ENCODE measurements at places on chromosomes 1 and 21.
A peak's percentile ranks its signal among the peaks of the same experiment; 100 is the strongest.

GRCh38 chr1:50110151-50110550 is 1.4 kb downstream of the ELAVL4 start:
- no peak for DNase-seq

DNA sequence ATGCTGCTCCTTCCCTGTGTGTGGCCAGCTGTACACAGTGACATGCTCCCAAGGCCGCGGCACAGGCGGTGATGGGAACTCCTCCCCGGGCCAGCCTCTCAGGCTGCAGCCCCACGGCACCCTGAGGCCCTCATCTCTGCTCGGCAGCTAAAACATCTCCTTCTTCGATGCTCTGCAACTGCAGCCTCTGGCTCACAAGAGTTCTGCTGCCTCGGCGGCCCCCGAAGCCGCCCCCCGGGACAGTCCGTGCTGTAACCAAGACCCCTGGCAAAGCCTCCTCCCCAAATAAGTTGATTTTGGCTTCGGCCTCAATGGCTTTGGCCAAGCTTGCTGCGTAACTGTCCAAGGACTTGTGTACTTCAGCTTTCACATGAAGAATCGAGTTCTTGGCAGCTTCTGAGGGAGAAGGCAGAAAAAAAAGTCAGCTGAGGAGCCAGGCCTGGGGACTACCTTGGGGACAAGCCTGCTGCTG is 51.3 kb downstream of the GPR161 start:
- no peak for DNase-seq

GRCh38 chr21:42675403-42675802 is 22.0 kb downstream of the PDE9A start:
- DNase-seq, result no peak

DNA sequence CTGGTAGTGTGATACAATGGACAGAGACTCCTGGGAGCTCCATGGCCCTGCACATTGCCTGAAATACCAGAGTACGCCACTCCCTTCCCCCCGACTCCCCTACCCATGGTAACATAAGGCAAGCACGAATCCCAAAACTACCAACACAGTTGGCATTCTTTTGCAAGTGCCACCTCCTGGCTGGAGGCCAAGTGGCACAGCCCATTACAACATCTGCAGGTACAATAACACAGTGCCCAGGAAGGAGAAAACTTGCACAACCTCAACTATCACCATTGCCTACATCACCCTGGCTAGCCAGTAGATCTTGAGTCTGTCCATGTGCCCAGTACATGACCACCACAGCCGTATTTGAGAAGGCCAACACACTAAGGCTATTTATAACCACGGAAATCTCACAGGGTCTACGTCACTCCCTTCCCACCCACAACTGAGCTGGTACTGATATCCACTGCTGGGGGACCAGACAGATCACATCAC is 11.7 kb downstream of the ADAMTS1 start:
- DNase-seq, result no peak

- no peak for DNase-seq
These were observed 7.2 kb upstream of the GNG12 start for GRCh38 chr1:67840449-67840848.

DNA sequence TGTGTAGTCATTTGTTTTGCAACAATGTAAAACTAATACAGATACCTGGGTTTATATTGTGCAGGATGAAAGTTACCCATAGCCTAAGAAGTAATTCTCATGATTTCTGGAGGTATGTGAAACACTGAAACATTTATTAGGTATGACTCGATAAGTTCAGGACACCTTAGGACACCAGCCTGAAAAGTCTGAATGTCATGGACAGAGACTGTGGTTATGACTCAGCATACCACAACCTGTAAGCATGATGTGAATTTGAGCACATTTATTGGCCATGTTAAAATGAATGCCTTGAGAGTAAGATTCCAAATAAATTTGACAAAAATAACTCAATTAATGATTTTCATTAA is 1471.7 kb upstream of the B3GALT2 start:
- DNase-seq, result peak; percentile 5

DNA sequence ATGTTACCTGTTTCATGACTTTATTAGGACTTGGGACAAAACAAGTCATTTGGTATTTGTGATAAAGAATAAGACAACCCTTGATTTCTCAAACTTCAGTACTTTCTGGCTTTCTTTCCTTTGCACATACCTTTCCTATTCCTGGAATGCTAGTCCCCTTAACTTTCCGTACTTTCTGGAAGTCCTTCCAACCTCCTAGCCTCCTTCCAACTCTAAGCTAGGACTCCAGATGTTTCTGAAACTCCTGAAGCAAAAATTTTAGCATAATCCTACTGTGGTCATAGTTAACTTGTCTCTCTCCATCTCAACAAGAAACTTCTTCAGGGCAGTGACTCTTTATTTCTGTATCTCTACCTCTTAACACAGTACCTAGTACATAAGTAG is 19.8 kb upstream of the C1orf105 start:
- DNase-seq, result no peak

DNA sequence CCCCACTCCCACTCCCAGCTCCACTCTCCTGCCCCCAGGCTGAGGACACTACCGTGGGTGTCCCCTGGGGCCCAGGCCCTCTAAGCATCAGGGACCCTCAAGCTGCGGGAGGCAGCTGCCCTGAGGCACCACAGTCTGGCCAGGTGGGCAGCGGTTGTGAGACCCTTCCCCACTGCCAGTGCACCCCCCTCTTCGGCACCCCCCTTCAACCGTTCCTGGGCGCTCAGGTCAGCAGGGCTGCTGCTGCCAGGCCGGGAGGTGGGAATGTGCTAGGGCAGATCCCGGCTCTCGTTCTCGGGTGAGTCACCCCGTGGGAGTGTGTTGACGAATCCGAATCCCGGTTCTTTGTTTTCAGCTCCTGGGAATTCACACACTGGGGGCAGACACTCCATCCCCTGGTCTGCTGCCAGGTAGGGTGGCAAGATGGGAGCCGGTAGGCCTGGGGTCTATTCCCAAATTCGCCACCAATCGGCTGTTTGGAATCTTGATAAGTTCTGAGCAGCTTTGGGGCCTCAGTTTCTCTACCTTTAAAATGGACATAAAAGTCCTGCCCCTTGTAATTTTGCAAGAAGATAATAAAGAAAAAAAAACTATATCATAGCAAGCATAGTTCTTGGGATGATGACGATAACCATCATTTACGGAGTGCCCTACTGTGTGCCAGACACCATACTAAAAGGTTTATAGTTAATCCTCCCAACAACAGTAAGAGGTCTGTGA is 28.5 kb upstream of the CASZ1 start:
- no peak for DNase-seq

DNA sequence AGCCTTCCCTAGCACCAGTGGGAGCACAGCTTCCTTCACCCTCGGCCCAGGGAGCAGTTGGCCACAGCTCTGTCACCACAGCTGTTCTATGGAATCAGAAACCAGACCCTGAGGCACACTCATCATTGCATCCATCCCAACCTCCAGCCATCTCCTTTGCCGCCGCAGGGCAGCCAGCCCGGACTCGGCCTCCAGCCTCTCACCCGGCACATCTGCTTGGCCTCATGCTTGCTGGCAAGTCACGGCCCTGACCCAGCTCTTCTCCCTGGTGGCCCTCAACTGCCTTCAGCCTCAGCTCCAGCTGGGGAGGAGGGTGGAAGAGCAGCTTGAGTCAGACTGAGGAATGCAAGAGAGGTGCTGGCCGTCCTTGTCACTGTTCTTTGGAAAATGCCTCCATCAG is 59.8 kb downstream of the TOR1AIP2 start:
- DNase-seq, result no peak

DNA sequence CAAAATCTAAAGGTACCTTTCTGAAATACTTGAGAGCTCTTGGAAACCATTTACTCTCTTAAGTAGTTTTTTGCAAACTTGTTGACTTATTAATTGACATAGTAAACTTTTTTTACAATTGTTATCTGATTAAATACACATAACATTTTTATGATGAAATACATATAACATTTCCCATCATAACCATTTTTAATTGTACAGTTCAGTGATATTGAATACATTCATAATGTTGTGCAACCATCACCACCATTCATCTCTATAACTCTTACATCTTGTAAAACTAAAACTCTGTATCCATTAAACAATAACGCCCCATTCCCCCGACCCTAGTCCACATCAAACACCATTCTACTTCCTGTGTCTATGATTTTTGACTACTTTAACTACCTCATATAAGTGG is 95.7 kb upstream of the ZNF648 start:
- DNase-seq, result no peak

DNA sequence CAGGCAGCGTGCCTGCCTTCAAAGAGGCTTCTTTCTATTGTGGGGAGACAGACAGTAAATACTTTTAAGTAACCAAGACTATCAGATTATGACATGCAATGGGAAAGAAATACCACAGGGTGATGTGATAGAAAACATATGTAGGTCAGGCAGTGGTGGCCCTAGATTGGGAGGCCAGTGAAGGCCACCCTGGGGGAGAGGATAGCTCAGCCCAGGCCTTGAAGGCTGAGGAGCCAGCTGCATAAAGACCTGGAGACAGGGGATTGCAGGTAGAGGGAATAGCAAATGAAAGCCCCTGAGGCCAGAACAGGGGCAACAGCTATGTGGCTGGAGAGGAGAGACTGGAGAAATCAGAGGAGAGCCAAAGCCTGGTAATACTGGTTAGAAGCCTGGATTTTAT is 4.0 kb downstream of the SOX13 start:
- DNase-seq, result no peak

DNA sequence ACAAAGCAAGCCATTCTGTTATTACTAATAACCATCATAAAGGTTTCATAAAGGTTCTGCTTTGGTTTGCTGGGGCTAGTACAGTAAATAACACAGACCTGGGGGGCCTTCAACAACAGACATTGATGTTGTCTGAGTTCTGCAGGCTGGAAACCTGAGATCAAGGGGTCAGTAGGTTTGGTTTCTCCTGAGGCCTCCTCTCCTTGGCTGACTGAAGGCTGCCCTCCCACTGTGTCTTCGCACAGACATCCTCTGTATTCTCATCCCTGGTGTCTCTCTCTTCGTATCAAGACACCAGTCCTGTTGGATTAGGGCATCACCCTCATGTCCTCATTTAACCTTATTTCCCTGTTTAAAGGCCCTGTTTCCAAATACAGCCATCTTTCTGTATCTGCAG is 37.3 kb downstream of the HUNK start:
- no peak for DNase-seq

- DNase-seq, result no peak
These were observed 81.5 kb downstream of the SYT2 start for GRCh38 chr1:202628646-202629215.

DNA sequence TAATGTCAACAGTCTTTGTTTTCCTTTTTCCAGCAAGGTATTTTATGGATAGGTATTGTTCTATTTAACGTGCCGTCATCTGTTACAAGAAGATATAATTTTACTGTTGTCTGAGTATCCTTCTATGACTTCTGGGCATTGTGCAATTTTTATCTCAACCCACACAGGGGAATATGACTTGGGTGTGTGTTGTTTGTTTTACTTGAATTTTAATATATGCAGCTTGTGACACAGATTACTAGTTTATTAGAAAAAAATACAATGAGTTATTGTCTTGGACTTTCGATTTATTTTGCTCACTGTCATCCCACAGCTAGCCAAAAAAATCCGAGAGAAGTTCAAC is 111.9 kb downstream of the CACHD1 start:
- DNase-seq, result no peak

DNA sequence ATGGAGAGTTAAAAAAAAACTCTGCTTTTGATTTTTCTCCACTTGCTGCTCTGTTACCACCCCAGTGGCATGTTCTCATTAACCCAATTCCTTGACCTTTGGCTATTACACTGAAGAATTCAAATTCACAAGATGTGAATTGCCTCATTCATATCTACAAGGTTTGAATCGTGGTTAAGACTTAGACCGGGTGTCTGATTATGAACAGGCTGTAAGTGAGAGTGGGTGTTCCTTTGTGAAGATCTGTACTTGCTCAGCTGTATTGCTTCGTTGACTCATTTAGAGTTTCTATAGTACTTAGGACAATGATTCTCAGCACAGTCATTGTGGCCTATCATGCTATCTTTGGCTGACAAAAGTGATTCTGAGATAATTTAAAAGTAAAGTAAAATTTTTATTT is 36.4 kb downstream of the DNM3 start:
- peak; percentile 50 for DNase-seq

DNA sequence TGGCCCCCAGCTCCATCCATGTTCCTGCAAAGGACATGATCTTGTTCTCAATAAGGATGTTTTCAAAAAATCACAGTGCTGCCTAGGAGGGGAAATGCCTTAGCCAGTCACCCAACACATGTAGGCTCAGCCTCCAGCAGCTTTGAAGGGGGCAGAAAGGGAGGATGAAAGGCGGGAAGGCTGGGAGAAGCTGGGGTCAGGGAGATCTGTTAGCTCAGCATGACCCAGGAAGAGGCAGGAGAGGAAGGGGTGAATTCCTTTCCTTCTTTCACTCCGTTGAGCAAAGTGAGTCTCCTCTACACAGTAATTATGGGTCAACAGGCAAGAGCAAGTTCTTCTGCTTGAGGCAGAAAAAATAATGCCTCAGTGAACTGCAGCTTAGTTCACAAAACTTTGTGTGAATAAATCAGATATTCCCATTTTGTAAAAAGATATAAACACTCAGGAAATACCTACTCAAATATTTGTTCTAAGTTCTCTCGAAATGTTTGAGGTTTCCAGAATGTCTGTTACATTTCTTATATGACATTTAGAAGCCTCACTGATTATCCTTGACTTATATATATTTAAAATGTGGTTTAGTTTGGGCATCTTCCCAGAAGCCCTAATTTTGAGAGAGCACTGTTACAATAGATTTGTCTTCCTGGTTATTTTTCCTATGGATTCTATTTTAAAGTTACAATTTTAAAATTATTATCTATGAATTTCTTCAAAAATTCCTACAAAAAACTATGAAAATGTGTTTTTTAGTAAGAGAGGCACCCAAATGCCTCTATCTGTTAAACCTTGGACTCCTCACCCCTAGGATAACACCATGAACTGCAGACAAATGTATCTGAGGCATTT is 116.8 kb downstream of the KCNJ6 start:
- no peak for DNase-seq

- no peak for DNase-seq
These were observed 579.6 kb upstream of the ZRANB2 start for GRCh38 chr1:71660411-71660810.

DNA sequence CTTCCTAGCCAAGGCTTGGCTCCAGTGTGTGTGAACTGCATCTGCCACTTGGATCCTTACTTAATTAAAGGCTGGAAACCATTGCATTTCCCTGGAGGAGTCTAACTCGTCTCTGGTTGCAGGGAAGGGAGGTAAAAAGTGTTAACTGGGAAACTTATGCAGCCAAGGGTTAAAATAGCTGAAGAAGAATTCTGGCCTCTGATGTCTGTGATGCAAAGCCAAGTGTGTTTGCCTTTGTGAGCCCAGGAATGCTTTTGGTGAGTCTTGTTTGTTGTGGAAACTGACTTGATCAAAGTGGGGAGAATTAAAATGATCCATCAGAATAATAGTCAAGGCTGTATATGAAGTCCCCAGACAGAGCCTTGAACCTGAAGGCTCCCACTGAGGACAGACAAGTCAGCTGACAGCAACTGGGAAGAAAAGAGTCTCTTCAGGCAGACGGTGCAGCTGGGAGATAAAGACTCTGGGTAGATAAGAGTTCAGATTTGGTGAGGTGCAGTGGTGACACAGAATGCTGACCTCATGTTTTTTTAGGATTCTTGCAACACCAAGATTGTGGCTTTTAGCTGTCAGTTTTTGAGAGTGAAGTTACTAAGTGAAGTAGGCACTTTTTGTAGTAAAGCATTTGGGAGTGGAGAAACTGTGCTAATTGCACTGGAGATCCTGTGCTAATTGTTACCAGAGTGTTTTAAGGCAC is 59.5 kb upstream of the WLS start:
- peak; percentile 86 for DNase-seq

Measured in hematopoietic multipotent progenitor cell treated with erythropoietin and hydrocortisone succinate and interleukin-3 and kit ligand, for 4 days (in vitro differentiated cells).